ENCODE measurements at places on chromosomes 11 and 22. TPM values are rescaled to one million over a fixed set of nuclear protein-coding genes. Genes with fewer than 3 reads are reported as not detected.

DNA sequence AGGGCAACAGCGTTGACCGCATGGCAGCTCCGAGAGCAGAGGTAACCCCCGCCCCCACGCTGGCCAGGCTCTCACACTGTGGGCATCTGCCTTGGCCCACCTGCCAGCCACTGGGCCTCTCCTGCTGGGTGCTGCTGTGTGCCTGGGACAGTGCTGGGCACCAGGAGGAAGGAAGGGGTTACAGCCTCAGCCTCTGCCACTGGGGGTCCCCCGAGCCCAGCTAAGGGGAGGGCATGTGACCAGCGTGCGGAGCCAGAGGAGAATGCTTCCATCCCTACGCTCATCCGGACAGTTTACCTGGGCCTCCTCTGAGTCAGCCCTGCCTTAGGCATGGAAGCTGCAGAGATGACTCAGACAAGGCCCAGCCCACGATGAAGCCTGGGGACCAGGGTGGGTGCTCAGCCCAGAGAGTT is 10.9 kb downstream of the NCF4 start:
- no peak for DNase-seq

- DNase-seq = no peak
These were observed 42.7 kb upstream of the NRIP3 start for GRCh38 chr11:9046481-9046880.

DNA sequence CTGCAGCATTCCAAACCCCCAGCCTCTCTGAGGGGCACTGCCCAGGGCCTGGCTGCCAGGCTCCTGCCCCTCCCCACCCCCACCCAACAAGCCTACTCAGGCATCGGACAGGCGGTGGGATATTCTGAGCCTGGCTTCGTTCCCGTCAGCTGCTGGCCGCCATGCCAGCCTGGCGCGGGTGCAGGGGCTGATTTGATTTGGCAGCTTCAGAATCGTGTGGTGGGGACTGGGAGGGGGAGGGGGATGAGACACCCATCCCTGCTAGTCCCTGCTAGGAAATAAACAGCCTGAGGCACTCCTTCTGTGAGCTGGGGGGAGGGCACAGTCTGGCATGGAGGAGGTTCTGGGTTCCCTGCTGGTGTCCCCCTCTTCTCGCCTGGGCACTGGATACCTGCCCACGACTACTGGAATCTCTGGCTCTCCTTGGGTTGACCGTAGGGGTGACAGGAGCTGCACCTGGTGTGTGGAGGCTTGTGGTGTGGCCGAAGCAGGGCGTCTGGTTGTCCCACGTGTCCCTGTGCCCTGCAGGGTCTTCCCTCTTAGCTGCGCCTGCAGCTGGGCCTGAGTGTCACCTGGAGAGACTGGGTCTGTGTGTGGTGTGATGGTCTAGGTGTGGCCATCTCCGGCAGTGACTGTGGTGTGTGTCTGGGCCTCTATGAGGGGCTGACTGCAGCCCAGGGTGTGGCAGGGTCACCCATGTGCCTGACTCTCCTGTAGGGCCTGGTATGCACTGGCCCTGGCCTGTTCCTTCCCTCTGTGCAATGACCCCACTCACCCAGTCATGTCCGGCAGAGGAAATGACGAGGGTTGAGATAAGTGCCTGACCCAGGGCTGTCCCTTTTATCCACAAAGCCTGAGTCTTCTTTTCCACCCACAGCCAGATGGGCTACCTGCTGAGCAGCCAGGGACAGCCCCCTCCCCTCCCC is 42.2 kb downstream of the PDE2A start:
- DNase-seq = no peak

The P2RX3 gene
- not detected for polyA plus RNA-seq

The SLC5A4 gene
- polyA plus RNA-seq = not detected

The ANO1 gene
- not detected for polyA plus RNA-seq
